ENCODE measurements at places on chromosomes 7 and 10. TPM values are rescaled to one million over a fixed set of nuclear protein-coding genes. Genes with fewer than 3 reads are reported as not detected.

NSUN6 gene
- 6.9 TPM for total RNA-seq

RBM20 gene
- total RNA-seq: 1.4 TPM

PDE1C gene
- 54.6 TPM for total RNA-seq

PTN gene
- total RNA-seq: 2.3 TPM

SPOCK2 gene
- 0.32 TPM for total RNA-seq

PPRC1 gene
- total RNA-seq: 47.3 TPM

MACC1 gene
- total RNA-seq: not detected

RGR gene
- not detected for total RNA-seq

HOXA3 gene
- total RNA-seq: 9.3 TPM

GPR146 gene
- 4.4 TPM for total RNA-seq

ITGB8 gene
- 1.3 TPM for total RNA-seq

ADCY1 gene
- total RNA-seq: 0.50 TPM

SLC26A3 gene
- total RNA-seq: not detected

AGR2 gene
- not detected for total RNA-seq

ANXA11 gene
- 133 TPM for total RNA-seq

PON3 gene
- total RNA-seq: not detected

C10orf105 gene
- total RNA-seq: not detected

CPXM2 gene
- not detected for total RNA-seq

YAE1 gene
- total RNA-seq: 15.2 TPM

SFRP4 gene
- 0.41 TPM for total RNA-seq

RAB19 gene
- total RNA-seq: not detected

SPDYE5 gene
- not detected for total RNA-seq

MRC1 gene
- total RNA-seq: not detected

TMEM184A gene
- 0.22 TPM for total RNA-seq

ACHE gene
- 1.4 TPM for total RNA-seq

TNS3 gene
- total RNA-seq: 320 TPM

ITGA8 gene
- 5.6 TPM for total RNA-seq

FAM237B gene
- not detected for total RNA-seq

MYH16 gene
- not detected for total RNA-seq

GNGT1 gene
- not detected for total RNA-seq

ZNF655 gene
- 41.6 TPM for total RNA-seq

MBLAC1 gene
- total RNA-seq: 1.7 TPM

IFIT1 gene
- 4.4 TPM for total RNA-seq

SFTPA1 gene
- not detected for total RNA-seq

ZNF239 gene
- 4.2 TPM for total RNA-seq

SLC39A12 gene
- not detected for total RNA-seq

MMRN2 gene
- total RNA-seq: 0.40 TPM

IL6 gene
- 0.45 TPM for total RNA-seq

EPO gene
- total RNA-seq: not detected

FGF8 gene
- total RNA-seq: not detected

CCDC136 gene
- total RNA-seq: 7.6 TPM

KCNH2 gene
- 0.19 TPM for total RNA-seq

TECTB gene
- total RNA-seq: not detected

SNX10 gene
- total RNA-seq: 0.56 TPM

AKR1C8 gene
- total RNA-seq: not detected

SLC25A28 gene
- total RNA-seq: 31.9 TPM

TWIST1 gene
- 26.5 TPM for total RNA-seq

MCM10 gene
- total RNA-seq: 3.7 TPM

GATA3 gene
- total RNA-seq: not detected

Data from chondrocyte (in vitro differentiated cells).